ENCODE measurements at places on chromosomes 3 and 15.

GRCh38 chr15:84889991-84890669, 5.7 kb downstream of the SLC28A1 start:
- no peak for DNase-seq

DNA sequence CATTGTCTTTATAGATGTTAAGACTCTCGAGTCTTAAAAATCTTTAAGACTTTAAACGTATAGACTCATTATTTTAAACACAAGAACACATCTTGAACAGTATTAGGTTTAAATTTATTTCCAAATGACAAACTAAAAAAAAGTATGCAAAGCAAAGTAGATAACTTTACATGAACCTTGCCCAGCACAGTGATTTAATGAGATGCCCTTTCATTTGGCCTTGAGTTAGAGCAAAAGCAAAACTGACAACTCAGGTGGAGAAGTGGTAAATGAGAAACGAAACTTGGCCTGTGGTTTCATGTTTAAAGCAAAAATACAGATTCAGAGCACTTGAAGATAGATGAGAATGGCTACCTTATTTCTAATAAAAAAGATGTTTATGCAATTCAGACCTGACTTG, 8.6 kb downstream of the GPR15 start:
- DNase-seq: no peak

DNA sequence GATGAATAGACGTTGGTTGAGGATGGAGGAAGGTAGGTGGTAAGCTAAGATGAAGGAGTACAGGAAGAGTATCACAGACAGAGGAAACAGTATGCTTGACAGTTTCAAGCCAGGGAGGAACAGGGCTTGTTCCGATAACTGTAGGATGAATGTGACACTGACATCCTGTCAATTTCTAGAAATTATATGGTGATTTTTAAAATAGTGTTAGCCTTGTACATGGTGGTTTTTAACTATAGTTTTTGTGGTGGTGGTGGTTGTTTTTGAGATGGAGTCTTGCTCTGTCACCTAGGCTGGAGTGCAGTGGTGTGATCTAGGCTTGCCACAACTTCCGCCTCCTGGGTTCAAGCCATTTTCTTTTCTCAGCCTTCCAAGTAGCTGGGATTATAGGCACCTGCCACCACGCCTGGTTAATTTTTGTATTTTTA, 92.8 kb downstream of the FNDC3B start:
- DNase-seq: no peak

DNA sequence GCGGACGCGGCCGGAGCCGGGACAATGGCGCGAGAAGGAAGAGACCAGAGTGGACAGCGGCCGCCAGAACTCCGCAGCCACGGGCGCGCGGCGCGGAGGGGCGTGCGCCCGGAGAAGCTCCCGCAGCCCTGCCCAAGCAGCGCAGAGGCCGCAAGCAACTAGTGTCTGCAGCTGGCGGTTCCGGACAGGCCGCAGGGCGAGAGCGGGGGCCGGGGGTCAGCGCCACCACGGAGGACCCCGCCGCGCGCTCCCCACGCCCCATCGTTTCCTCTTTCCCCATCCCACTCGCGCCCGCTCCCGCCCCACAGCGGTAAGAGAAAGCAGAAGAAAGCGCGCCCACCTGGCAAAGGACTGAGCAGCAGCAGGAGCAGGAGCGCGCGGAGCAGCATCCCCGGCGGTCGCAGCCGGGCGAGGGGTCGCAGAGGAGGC, 440 bp downstream of the PRTG start:
- DNase-seq: peak; percentile 35

GRCh38 chr3:174303907-174304560, 555.1 kb upstream of the NAALADL2 start:
- DNase-seq: no peak

DNA sequence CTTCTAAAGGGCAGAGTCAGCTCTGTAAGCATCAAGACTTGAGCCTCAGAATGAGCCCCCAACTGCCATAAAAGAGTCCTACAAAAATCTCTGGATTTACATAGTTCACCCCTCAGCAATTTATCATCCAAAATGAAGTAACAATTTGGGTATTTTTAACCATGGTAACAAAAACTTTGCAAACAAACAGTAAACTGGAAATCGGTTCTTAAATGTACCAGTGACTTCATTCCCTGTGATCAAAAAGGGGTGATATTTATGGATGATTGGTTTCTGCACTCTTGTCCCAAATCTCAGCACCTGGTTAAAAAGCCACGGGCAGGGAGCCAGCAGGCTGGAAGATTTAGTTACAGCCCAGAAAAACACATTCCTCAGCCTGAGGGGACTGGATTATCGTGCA, 73.6 kb downstream of the TFG start:
- no peak for DNase-seq

DNA sequence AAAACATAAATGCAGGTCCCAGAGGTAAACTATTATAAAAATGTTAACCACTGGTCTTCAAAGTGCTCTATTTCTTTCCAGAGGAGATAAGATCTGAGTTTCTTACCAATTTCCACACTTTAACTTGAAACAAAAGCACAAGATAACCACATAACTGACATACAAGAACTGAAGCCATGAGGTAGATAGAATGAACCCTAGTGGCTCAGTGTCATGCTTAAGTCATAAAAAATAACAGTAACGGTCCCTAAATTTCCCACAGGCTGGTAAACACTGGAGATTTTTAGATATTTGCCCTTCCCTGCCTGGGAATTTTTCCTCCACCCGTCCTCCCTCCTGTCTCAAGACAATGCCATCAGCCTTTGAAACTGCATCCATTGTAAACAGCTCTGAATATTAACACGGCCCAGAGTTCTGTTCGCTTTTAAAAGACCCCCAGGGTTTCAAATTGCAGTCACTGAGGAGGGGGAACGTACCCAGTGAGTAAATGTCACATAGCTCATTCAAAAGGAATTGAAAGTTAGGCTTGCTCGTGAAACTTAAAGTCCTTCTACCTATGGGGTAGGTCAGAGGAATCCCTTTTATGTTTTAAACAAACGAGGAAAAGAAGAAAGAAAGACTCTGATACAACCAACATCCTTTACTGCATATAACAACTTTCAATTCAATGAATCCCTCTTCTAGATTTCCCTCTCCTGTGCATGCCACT, 5.7 kb downstream of the LRIG1 start:
- DNase-seq: no peak

GRCh38 chr3:39050029-39050428, 1.7 kb downstream of the SCN11A start:
- no peak for DNase-seq

GRCh38 chr3:44915702-44916438, 41.5 kb downstream of the TGM4 start:
- DNase-seq: no peak

DNA sequence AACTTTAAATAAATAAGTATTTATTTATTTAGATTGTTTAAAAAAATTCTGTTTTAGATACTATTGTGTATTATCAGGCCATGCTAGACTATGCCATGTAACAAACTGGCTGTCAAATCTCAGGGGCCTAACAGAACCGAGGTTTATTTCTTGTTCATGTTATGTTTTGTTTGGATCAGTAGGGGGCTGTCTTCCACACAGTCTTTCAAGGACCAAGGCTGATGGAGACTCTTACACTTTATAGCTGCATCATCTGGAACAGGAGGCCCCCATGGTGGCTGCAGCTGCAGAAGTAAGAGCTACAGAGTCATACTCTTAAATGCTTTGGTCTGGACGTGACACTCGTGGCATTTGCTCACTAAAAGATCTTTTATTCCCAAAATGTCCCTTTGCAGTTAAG, 33.0 kb upstream of the ARL14 start:
- no peak for DNase-seq

DNA sequence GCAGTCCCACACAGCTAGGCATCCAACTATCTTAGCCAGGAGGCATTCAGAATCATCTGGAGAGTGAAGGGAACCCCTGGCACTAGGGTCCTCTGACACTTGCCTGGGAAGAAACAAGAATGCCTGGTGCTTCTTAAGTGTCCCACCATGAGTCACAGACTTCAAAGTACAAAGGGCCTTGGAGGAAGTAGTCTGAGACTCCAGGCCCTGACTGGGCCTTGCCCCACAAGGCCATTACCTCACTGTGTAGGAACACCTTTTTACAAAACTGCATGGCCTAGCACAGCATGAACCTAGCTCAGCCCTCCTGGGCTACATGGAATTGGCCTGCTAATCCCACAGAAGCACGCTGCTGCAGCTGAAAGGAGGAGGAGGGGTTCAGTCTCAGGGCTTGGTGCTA, 104.5 kb upstream of the SLCO2A1 start:
- DNase-seq: no peak

DNA sequence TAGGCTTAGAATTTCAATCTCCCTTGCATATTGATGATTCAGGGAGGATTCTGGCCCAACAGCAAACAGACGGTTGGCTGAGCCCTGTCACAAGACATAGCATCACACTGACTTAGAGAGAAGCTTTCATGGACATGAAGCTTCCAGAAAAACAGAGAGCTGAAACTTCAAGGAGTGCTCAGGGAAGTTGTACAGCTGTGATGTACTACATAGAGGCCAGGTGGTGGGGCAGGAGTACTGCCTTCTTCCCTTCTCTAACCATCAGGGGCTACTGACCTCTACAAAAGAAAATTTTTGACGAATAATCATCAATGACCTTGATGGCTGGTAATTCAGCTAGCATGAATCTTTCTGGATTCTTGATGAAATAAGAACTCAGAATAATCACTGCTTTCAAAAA, 378.5 kb downstream of the ERC2 start:
- no peak for DNase-seq

DNA sequence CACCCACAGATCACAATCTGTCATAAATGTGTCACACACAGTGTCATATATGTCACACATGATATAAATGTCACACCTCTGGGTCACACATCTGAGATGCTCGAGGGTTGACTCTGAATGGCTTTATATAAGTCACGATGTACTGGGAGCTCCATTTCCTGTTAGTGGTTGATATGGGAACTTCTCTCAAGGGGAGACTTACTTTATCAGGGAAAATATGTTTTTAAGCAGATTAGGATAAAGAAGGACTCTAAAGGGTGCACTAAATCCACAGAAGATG, 83.9 kb upstream of the MEF2A start:
- DNase-seq: no peak

DNA sequence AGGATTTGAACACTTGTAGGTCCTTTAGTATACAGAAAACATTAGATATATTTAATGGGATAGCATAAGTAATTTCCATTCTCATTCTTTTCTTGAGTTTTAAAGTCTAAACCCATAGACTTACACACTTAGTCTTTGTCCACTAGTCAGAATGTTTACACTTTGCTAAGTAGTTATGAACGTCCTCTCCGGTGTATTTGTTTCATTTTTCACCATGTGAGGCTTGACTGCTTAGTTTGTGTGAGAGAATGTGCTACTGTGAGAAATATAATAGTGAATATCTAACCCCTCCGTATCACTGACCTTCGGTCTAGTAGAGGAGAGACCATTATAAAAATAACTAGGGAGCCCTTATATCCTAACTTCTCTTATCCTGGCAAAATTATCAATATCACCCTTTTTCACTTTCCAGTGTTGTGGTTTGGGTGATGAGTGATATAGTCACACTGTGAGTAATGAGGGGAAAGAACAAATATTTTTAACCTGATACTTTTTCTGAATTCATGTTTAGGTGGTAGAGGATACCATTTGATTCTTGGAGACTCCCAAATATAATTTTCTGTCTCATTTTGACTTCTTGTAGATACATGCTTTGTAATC, 122.4 kb downstream of the UBE2E2 start:
- no peak for DNase-seq

- no peak for DNase-seq
Observed at GRCh38 chr3:187264911-187265310, 26.6 kb downstream of the MASP1 start.

- DNase-seq: no peak
Observed at GRCh38 chr3:66812136-66812535, 186.0 kb upstream of the KBTBD8 start.

DNA sequence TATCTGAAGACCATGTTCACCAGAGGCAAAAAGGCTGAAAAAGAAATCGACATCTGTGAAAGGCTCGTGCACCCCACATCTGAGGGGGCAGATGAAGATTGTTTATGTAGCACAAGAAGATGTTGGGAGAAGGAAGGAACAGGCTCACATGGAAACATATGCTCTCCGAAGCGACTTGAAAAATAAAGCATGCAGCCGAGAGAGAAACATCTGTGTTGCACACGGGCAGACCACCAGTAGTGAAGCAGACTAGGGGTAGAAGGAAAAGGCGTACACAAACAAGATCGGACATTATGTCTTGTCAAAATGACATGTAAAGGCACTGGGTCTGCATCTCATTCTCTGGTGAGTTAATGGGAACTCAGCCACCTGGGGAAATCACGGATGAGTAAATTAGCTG, 356.5 kb downstream of the ZIC4 start:
- no peak for DNase-seq

DNA sequence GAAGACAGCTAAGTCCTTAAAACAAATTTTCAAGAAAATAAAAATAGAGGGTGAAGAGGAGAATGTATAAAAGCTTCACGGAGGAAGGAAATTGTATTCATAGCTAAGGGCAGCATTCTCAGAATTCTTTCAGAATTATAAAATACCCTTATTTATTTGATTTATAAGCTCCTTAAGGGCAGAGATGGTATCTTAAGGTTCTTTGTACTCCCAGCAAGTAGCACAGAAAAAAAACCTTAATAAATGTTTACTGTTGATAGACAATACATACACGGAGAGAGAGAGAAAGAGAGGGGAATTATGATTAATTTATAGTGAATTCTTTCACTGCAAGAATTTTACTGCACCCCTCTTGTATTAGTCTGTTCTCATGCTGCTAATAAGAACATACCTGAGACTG, 375.6 kb upstream of the CCDC54 start:
- DNase-seq: no peak

DNA sequence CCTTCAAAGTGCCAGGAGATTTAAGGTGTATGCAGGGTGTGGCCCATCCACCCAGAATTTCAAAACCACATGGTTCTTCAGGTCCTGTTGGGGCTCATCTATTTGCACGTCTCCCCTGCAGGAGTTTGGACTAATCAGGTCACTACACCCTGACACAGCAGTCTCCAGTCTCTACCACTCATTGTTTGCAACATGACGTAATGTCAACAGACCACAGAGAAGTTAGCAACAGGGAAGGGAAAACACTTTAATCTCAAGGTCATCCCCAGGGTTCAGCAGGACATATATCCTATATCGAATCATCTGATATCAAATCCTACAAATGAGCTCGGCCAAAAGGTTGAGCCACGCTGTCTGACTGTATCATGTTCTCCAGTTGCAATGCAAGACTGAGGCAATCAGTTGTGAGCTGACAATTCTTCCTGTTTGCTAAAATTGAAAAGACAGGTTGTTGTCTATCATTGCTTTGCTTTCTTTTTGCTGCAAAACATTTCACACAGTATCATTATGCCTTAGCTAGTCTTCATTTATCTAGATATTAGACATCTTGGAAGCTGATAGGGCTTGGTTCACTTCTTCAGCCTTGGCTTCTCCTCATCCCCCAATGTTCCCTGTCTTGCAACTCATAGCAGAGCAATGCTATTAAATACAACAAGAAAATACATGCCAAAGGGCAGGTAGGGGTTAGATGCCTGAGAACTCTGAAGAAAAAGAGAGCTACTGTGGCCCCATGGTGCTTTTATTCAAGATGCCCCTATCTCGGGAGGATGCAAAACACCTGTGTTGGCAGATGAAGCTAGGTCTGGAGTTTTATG, 13.4 kb upstream of the LEKR1 start:
- no peak for DNase-seq

GRCh38 chr15:64738226-64739095, 36.9 kb downstream of the RBPMS2 start:
- no peak for DNase-seq
